ENCODE measurements at places on chromosomes 11 and 22.
A peak's percentile ranks its signal among the peaks of the same experiment; 100 is the strongest.

- no peak for DNase-seq
These were observed 13.1 kb downstream of the OR52A5 start for GRCh38 chr11:5124891-5125620.

DNA sequence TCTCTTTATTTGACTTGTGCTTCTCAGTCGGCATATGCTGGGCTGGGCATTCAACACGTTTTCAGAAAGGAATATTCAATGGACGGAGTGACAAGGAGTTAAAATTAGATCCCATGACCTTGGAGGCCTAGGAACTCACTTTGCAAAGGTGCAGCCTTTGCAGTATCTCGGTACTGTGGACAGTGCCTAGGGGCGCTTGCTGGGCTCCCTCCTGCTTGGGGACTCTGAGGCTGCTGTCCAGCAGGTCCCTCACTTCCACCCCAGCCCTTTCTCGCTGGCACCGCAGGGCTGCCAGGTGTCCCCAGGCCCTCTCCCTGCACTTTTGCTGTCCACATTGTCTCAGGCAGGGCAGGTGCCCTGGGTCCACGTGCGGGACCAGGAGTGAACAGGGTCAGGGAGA, 255.5 kb upstream of the B3GAT1 start:
- no peak for DNase-seq

GRCh38 chr11:74543991-74544390, 48.4 kb upstream of the POLD3 start:
- DNase-seq: peak; percentile 93

DNA sequence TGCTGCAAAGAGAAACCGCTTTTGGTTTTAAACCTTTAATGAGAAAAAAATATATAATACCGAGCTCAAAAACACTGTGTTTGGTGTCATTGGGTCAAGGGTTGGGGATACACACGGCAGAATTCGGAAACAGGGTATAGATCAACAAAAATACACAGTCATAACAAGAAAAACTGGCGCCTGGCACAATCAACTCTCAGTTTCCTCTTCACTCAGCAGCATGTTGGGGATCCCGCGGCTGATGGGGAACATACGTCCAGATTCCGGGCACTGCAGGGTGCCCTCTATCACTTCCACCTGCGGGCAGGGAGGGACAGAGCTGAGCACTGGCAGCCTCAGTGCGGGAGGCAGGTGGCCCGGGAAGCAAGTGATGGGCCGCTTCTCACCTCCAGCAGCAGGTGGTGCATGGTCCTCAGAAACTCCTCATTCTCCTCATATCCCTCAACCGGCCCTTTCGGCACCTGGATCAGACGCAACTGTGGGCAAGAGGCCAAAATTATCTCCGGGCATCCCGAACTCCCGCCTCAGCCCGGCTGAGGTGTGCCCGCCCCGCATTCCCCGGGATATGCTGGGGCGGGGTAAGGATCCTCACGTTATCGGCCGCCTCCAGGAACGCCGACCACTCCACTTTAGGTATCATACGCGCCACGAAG, 561 bp downstream of the TRMT112 start:
- DNase-seq: peak; percentile 73

DNA sequence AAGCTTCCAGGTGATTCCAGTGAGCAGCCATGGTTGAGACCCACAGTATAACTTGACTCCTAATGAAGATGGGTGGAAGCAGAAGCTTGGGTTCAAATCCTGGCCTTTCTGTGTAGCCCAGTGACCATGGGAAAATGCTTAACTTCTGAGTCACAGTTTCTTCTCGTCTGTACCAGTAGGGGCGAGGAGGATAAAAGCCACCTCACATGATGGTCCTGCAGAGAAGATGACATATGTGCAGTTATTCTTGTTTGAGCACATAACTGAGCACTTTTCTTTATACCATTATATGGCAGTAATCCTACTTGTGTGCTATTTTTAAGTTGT, 4.9 kb downstream of the TMEM109 start:
- no peak for DNase-seq

DNA sequence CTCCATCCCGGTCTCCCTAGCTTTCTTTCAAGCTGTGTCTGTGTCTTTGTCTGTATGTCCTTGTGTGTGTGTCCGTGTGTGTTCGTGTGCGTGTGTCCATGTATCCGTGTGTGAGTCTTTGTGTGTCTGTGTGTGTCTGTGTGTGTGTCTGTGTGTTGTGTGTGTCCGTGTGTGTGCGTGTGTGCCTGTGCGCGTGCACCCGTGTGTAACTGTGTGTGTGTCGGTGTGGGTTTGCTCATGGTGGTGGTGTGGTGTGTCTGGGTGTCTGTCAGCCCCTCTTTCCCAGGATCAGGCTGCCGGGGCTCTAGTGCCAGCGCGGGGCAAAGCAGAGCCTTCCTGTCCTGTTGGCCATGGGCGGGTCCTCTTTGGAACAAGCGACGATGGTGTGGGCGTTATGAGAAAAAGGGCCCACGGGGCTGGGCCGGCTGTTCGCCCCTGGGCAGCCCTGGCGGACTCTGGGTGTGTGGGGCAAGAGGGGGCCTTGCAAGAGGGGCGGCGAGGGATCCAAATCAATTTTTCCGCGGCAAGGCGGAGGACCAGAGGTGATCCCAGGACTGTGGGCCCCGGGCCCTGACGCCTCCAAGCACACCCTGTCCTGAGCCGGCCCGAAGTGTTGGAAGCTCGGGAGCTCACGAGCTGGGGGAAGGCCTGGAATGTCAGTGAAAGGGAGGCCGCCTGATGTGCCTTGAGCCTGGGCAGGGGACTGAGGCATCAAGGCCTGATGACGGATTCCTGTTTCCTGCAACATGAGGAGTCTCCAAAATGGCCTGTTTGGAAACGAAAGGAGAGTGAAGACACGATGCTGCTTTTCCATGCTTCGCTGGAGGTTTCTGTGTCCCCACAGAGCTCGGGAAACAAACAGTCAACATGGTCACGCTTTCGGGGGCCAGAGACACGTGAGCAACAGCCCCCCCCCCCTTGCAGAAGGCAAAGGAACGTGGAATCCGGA, 3929.2 kb upstream of the OR11H1 start:
- DNase-seq: no peak

GRCh38 chr11:86695373-86695772, 23.0 kb upstream of the ME3 start:
- no peak for DNase-seq

DNA sequence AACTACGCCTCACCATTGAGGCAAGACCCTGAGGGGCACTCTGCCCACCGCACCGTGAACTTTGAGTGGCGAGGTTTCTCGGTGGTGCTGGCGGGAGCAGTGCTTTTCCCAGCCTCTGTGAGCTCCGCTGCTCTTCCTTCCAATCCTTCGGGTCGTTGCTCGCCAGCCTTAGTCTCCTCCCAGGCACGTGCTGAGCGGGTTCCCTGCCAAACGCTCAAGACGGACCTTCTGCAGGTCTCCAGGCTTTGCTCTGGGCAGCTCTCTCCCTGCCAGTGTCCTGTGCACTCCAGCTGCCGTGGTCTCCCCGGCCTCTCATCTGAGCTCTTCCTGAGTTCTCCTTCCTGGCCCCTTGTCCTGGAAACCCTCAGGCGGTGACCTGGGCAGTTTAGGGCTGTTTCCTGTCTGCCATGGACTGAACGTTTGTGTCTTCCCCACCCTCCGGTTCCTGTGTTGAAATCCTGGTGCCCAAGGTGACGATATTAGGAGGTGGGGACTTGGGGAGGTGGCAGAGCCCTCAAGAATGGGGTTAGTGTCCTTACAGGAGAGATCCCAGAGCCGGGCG, 11.2 kb upstream of the MUC6 start:
- DNase-seq: no peak

- DNase-seq: no peak
These were observed at the start of gene CABP7 for GRCh38 chr22:29719899-29720645. Gene CABP7 (plus strand): TSS chr22:29720003. CDS start chr22:29720425, 422 bp downstream.

DNA sequence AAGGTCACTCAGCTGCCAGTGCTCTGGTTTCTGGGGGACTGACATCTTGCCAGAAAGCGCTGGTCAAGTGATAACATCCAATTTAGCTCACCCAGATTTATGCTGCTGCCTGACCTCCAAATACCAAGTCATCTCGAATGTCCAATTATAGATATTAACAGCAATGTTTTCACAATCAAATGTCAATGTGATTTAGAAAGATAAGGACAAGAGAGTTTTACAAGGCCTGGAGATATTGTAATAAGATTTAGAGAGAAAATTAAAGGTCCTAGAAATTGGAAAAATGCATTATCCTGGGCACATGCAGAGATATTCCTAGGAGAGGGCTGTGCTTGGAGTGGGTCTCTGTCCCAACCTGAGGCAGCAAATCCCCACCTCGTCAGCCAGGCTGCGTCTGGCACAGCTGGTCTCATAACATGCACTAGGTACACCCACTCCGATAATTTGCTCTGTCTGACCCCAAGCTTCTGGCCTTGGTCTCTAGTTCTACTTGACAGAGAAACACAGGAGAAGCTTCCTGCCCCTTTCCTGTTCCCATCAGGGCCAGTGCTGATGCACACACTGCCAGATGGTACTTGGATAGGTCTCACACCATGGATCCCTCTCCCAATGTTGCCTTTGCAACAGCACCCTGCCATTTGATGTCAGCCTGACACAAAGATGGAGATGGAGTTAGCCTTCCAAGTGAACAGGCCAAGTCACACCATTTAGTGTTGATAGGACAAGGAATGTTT, 28.6 kb downstream of the USH1C start:
- DNase-seq: no peak

DNA sequence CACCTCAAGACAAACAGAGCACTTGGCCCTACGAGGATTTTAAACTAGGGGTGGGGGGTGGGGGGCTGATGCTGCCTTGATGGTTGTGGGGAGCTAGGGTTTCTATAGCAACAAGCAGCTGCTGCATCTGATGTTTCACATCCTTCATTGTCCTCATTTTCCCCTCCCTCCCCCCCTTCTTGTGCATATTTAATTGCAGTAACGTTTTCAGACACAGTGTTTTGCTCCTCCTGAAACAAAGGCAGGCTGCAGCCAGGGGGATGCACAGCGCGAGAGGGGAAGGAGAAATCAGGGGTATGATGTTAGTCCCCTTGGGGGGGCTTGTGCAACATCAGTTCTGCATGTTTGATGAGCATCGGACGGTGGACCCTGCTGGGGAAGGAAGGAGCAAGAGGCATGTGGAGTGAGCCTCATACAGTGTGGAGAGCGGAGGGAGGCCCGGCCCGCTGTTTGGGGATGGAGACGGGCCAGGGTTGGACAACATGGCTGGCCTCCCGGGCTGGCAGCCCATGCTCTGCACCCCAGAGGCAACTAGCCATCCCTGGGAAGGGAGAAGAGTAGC, 208.3 kb downstream of the CEP164 start:
- no peak for DNase-seq

DNA sequence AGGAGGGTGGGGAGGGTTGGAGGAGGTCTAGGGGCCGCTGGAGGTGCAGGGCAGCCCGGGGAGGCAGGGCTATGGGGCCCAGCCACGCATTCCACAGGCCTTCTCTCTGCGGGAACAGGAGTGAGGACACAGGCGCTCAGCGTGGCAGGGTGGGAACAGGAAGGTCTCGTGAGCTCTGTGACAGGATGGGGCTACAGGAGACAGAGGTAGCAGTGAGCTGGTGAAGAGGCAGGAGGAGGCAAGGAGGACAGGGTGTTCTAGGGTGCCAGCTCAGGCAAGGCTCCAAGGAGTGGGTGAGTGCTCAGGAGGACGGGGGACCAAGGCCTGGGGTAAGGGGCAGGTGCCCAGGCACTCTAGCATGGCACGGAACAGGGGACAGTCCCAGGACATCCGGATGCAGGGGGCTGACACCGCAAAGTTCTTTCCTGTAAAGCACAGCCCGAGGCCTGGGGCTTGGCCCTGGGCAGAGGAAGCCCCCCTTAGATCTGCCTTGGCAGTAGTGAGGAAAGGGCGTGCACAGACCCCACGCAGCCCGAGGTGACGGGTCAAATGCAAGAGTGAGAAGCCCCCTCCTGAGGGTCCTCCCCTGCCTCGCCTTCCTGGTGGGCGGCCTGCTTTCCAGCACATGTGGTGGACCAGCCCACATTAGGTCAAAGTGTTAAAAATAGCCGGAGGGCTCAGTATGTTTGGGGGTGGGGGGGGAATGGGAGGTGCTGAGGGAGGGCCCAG, 4.7 kb upstream of the NEAT1 start:
- DNase-seq: no peak

DNA sequence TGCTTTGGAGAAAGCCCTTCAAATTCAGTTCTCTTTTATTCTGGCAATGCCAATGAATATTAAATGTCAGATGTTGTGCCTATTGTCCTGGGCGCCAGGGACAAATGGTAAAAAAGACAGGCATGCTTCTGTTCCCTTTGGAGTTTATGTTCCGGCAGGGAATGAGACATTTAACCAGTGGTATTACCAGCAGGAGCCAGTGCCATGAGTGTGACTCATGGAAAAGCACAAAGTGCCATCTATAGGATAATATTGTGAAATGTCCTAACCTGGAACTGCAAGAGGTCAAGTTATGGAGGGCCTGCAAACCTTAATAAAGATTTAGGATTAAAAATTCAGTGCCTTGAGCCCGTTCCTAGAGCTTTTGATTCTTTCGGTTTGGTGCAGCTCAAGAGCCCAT, 39.5 kb downstream of the REXO2 start:
- DNase-seq: no peak

- peak; percentile 71 for DNase-seq
These were observed 258.8 kb downstream of the SOX6 start for GRCh38 chr11:16097543-16097942.

DNA sequence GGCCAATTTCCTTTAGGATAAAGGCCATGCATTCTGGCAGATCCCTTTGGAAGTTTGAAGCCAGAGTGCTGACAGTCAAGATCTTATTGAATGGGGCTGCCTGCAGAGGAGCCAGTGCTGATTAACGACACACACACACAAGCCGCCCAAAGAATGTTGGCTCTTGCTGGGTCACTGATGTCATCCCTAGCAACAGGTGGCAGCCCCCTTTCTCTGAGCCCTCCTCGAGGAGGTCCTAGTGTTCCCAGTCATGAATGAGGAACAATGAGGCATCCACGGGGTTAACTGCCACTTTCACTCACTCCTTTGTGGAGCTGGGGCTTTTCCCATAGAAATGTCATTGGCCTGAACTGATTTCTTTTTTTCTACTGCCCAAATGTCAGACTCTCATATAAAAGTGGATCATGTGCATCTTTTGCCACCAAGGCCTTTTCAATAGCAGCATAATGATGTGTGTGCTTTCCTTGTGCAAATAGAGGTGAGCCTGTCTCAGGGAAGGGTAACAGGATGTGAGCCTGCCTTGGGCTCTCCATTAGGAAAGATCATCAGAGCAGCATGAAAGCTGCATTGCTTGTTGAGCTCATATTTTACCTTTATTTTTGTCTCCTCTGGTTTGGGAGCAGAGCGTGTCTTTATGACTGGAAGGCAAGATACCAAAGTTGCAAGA, 301.8 kb upstream of the MTNR1B start:
- DNase-seq: peak; percentile 42

GRCh38 chr11:92675810-92676209, 293.6 kb upstream of the MTNR1B start:
- no peak for DNase-seq

DNA sequence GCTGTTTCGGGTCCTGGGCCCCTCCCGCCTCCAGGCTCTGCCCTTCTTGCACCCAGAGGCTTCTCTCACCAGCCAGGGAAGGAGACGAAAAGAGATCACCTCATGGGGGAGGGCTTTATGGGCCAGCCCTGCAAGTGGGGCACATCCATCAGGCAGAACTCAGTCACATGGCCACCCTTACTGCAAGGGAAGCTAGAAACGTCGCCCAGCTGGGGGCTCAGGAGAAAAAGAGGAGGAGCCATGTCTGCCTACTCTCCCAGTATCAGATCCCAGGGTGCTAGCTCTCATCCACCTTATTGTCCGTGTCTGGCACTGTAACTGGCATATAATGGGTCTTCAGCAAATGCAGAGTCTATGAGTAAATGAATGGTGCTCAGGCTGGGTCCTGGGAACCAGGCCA, 24.2 kb downstream of the MFNG start:
- peak; percentile 21 for DNase-seq

GRCh38 chr11:12542186-12542935, 131.9 kb upstream of the TEAD1 start:
- DNase-seq: no peak

- no peak for DNase-seq
These were observed 4.6 kb downstream of the APOL4 start for GRCh38 chr22:36197065-36197440.

Data from NCI-H2029 (cell line).